ENCODE measurements at places on chromosomes 6 and 20.

DNA sequence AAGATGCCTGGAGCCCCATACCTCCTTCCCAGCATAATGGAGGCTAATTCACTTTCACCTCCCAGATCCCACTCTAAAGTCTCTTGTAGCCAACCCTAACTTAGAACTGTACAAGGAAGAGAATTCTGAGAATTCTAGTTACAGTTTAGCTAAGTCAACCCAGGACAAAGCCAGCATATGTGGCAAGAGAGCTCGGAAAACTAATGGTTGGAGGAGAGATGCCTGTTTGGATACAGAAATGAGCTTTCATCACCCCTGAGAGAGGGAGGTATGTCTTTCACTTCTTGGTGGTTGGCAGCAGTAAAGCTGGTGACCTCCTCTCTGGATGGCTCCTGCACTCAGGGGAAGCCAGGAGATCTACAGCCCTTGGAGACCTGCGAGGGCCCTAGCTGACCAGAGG lies 252.6 kb upstream of the SUPT3H start:
- H3K27ac ChIP-seq, result no peak overlapping the region
- no peaks in the 10 kb centered on the region for H3K4me1 ChIP-seq
- H3K27me3 ChIP-seq, result no peaks in the 10 kb centered on the region
- no peak overlapping the region for H3K4me3 ChIP-seq

DNA sequence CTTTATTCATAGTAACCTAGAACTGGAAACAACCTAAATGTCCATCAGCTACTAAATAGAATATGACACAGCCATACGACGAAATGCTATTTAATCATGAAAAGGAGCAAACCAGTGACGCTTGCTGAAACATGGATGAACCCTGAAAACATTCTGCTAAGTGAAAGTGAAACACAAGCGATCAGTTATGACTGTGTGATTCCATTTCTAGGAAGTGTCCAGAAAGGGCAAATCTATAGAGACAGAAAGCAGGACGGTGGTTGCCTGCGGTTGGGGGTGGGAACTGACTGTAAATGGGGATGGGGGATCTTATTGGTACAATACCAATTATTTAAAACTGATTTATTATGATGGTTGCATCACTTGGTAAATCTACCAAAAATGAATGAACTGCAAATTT lies 126.8 kb downstream of the IPCEF1 start:
- H3K4me1 ChIP-seq, result no peaks in the 10 kb centered on the region
- no peaks in the 10 kb centered on the region for H3K36me3 ChIP-seq
- no peak overlapping the region for H3K4me3 ChIP-seq
- no peak overlapping the region for H3K27ac ChIP-seq
- no peak for DNase-seq

DNA sequence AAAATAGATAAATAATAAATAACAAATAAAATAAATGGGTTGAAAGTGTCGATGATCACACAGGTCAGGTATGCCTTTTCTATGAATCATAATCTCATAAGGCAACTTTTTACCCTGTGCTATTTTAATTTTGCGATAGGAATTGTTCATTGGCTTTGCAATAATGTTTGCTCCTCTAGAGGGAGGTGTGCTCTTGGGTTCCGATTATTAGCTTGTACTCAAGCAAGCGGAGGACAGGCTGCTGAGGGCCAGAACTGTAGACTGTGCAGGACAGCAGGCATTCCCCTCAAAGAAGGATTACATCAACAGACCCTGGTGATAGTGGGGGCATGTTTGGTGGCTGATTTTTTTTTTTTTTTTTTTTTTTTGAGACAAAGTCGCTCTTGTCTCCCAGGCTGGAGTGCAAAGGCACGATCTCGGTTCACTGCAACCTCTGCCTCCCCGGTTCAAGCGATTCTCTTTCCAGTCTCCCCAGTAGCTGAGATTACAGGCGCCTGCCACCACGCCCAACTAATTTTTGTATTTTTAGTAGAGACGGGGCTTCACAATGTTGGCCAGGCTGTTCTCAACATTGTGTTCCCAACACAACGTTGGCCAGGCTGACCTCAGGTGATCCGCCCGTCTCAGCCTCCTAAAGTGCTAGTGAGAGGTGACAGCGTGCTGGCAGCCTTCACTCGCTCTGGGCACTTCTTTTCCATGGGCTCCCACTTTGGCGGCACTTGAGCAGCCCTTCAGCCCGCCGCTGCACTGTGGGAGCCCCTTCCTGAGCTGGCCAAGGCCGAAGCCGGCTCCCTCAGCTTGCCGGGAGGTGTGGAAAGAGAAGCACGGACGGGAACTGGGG lies 35.6 kb downstream of the RIOK1 start:
- H3K4me3 ChIP-seq, result no peak overlapping the region
- peak; percentile 57 for DNase-seq
- H3K27me3 ChIP-seq, result no peaks in the 10 kb centered on the region
- no peaks in the 10 kb centered on the region for H3K36me3 ChIP-seq
- H3K27ac ChIP-seq, result no peak overlapping the region
- H3K4me1 ChIP-seq, result peaks cover 8% of the 10 kb centered on the region

GRCh38 chr6:143505537-143505936 lies 6.0 kb downstream of the FUCA2 start:
- no peak for DNase-seq
- H3K36me3 ChIP-seq, result peaks cover 2% of the 10 kb centered on the region
- no peak overlapping the region for H3K4me3 ChIP-seq
- H3K27me3 ChIP-seq, result no peaks in the 10 kb centered on the region
- no peak overlapping the region for H3K27ac ChIP-seq

DNA sequence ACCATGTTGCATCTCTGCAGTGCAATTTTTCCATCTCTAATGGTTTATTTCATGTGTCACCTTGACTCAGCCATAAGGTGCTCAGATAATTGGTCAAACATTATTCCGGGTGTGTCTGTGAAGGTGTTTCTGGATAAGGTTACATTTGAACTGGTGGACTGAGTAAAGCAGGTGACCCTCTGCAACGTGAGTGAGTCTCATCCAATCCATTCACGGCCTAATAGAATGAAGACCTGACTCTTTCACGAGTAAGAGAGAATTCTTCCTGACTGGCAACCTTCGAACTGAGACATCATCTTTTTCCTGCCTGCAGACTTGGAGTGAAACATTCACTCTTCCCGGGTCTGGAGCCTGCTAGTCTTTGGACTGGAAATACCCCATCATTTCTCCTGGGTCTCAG lies 77.1 kb upstream of the SLC22A23 start:
- H3K4me3 ChIP-seq, result no peak overlapping the region
- no peaks in the 10 kb centered on the region for H3K36me3 ChIP-seq
- no peak overlapping the region for H3K27ac ChIP-seq
- no peak for DNase-seq
- peaks cover 9% of the 10 kb centered on the region for H3K4me1 ChIP-seq
- no peaks in the 10 kb centered on the region for H3K27me3 ChIP-seq

GRCh38 chr6:29666826-29667130 lies 9.9 kb downstream of the MOG start:
- no peaks in the 10 kb centered on the region for H3K4me1 ChIP-seq
- H3K27ac ChIP-seq, result no peak overlapping the region
- no peaks in the 10 kb centered on the region for H3K36me3 ChIP-seq
- DNase-seq, result no peak

- H3K4me3 ChIP-seq, result no peak overlapping the region
- H3K36me3 ChIP-seq, result no peaks in the 10 kb centered on the region
- H3K4me1 ChIP-seq, result peaks cover 14% of the 10 kb centered on the region
- no peak for DNase-seq
Observed at GRCh38 chr6:138527411-138528088, 28.3 kb upstream of the NHSL1 start.

GRCh38 chr6:28266563-28266961 lies 381 bp upstream of the ZSCAN26 start:
- peaks cover 15% of the 10 kb centered on the region for H3K4me1 ChIP-seq
- no peak overlapping the region for H3K27ac ChIP-seq
- DNase-seq, result no peak
- no peaks in the 10 kb centered on the region for H3K36me3 ChIP-seq
- peak overlapping the region; percentile 57 for H3K4me3 ChIP-seq
- H3K27me3 ChIP-seq, result no peaks in the 10 kb centered on the region

DNA sequence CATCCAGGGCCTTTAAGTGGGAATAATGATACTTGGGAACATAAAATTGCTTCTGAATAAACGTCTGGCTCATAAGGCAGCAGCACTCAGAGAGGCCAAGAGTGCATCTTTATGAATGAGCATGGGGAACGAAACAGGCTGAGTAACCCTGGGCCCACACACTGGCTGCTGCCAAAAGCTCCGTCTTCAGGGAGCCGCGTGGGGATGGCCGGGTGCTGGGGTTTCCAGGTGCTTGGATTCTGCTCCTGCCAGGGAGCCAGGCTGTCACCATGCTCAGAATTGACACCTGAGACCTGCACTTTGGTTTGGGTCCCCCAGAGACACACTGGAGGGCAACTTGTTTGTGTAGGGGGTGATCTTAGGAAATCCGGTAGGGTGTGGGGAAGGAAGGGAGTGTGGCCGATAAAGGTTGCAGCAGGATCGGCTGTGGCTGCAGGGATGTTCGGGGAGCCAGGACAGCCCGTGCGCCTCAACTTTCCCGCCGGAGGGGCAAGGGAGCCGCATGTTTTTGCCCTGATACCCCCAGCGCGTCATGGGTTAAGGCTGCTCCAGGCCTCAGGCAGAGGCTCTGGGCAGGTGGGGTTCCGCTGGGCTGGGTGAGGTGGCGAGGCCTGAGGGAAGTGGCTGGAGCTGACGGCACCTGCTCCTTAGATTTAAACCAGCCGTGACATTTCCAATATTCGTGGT lies 101.8 kb downstream of the YTHDF1 start:
- DNase-seq, result peak; percentile 37
- H3K4me1 ChIP-seq, result no peaks in the 10 kb centered on the region
- no peak overlapping the region for H3K27ac ChIP-seq
- no peaks in the 10 kb centered on the region for H3K36me3 ChIP-seq

GRCh38 chr20:53574259-53574789 lies 19.3 kb downstream of the ZNF217 start:
- peaks cover 26% of the 10 kb centered on the region for H3K36me3 ChIP-seq
- peak; percentile 25 for DNase-seq
- peaks cover 20% of the 10 kb centered on the region for H3K4me1 ChIP-seq
- no peak overlapping the region for H3K4me3 ChIP-seq
- H3K27ac ChIP-seq, result peak overlapping the region; percentile 13
- no peaks in the 10 kb centered on the region for H3K27me3 ChIP-seq
